ENCODE measurements at places on chromosomes 11 and 22. TPM values are rescaled to one million over a fixed set of nuclear protein-coding genes. Genes with fewer than 3 reads are reported as not detected.

MS4A6E gene
- total RNA-seq, result not detected

OR8A1 gene
- not detected for total RNA-seq

MPPED2 gene
- total RNA-seq, result not detected

CALCA gene
- total RNA-seq, result not detected

TSPAN4 gene
- 155 TPM for total RNA-seq

CCDC134 gene
- 7.0 TPM for total RNA-seq

ASCL2 gene
- total RNA-seq, result not detected

LRRN4CL gene
- total RNA-seq, result 11.7 TPM

GPHA2 gene
- not detected for total RNA-seq

TNNT3 gene
- total RNA-seq, result not detected

EFCAB6 gene
- 2.1 TPM for total RNA-seq

PACSIN2 gene
- 74.8 TPM for total RNA-seq

HTR3A gene
- not detected for total RNA-seq

CNIH2 gene
- total RNA-seq, result 0.28 TPM

OR56A1 gene
- total RNA-seq, result not detected

APBB1 gene
- total RNA-seq, result 45.8 TPM

Data from smooth muscle cell of bladder (primary cell).